Naive thymus-derived CD8-positive, alpha-beta T cell (primary cell): ENCODE measurements at places on chromosomes 13 and 19. TPM values are rescaled to one million over a fixed set of nuclear protein-coding genes. Genes with fewer than 3 reads are reported as not detected.

DNA sequence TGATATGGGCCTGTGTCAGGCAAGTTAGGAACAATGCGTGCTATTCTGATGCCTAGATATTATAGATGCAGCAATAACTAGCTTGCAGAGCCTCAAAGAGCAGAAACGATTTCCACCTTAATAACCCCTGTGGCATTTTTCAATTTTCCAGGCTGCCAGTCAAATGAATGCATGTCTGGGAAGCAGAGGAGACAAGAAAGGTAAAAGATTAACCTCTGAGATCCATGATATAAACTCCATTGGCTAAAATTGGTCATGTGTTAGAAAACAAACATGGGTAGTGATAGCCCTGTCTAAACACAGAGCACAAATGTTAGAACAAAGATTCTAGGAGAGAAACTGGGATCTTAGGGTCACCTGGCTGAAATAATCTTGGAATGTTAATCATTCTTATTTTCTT lies 811.1 kb downstream of the DIAPH3 start:
- no peak overlapping the region for H3K4me3 ChIP-seq
- H3K36me3 ChIP-seq, result no peaks in the 10 kb centered on the region
- peaks cover 5% of the 10 kb centered on the region for H3K27me3 ChIP-seq
- no peak overlapping the region for H3K27ac ChIP-seq
- DNase-seq, result no peak

- no peak for DNase-seq
- peaks cover 2% of the 10 kb centered on the region for H3K4me1 ChIP-seq
- H3K27ac ChIP-seq, result no peak overlapping the region
- no peak overlapping the region for H3K4me3 ChIP-seq
- H3K36me3 ChIP-seq, result no peaks in the 10 kb centered on the region
Observed at GRCh38 chr13:109651854-109652253, 134.5 kb downstream of the IRS2 start.

- peaks cover 28% of the 10 kb centered on the region for H3K36me3 ChIP-seq
- H3K27ac ChIP-seq, result no peak overlapping the region
- H3K27me3 ChIP-seq, result no peaks in the 10 kb centered on the region
Observed at GRCh38 chr19:52566121-52566520, 4.0 kb upstream of the ZNF701 start.

GRCh38 chr13:112854321-112854720 lies 114.7 kb upstream of the MCF2L start:
- no peak overlapping the region for H3K4me3 ChIP-seq
- no peak overlapping the region for H3K27ac ChIP-seq
- H3K4me1 ChIP-seq, result no peaks in the 10 kb centered on the region
- DNase-seq, result no peak
- no peaks in the 10 kb centered on the region for H3K27me3 ChIP-seq
- peaks cover 5% of the 10 kb centered on the region for H3K36me3 ChIP-seq

GRCh38 chr13:43426355-43426754 lies 360.4 kb downstream of the ENOX1 start:
- no peak overlapping the region for H3K4me3 ChIP-seq
- no peak for DNase-seq
- no peaks in the 10 kb centered on the region for H3K4me1 ChIP-seq
- peaks cover 2% of the 10 kb centered on the region for H3K27me3 ChIP-seq
- no peaks in the 10 kb centered on the region for H3K36me3 ChIP-seq

DNA sequence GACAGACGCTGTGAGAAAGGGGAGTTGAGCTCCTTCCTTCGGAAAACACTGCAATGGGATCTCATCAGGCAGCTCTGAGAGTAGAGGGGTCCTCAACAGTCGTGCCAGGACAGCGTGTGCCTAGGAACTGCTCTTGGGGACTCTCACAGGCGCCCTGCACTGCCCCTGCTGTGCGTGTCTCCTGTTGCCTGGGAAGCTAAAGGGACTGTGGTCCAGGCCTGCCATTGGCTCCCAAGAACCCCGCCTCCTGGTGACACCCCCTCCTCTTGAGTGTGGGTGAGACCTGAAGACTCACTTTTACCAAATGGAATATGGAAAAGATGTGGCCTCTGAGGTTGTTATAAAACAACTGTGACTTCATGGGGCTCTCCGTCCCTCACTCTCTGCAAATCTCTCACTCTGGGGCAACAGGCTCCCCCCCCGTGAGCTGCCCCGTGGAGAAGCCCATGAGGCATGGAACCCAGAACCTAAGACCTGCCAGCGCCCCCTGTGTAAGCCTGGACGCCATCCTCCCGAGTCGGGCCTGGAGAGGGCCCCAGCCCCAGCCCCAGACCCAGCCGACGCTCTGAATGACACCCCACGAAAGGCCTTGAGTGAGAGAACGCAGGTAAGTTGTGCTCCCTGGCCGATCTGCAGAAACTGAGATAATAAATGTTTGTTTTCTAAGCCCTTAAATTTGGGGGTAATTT lies 302.7 kb downstream of the FGF9 start:
- H3K4me1 ChIP-seq, result no peaks in the 10 kb centered on the region
- no peaks in the 10 kb centered on the region for H3K27me3 ChIP-seq
- H3K27ac ChIP-seq, result no peak overlapping the region
- H3K36me3 ChIP-seq, result no peaks in the 10 kb centered on the region
- DNase-seq, result no peak
- no peak overlapping the region for H3K4me3 ChIP-seq

GRCh38 chr13:73210218-73210883 lies 151.5 kb downstream of the KLF5 start:
- no peaks in the 10 kb centered on the region for H3K36me3 ChIP-seq
- H3K27me3 ChIP-seq, result peaks cover 2% of the 10 kb centered on the region

DNA sequence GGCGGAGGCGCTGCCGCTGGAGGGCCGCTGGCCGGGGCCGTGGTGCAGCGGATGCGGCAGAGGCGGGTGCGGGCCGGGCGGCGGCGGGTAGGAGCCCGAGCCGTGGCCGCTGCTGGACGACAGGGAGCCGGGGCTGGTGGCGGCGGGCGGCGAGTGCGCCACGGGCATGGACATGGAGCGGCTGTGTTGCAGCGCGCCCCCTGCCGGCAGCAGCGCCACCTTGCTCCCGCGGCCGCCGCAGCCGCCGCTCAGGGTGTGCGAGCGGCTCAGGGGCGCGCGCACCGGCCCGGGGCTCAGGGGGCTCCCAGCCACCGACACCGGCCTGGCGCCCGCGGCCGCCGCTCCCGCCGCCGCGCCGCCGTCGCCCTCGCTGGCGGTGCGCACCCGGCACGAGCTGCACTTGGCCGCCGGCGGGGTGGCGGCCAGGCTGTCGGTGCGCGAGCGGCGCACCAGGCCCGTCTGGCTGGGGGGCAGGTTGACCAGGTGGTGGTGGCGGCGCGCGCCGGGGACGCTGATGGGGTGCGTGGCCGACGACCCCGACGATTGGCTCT lies 1.7 kb downstream of the IRS2 start:
- DNase-seq, result peak; percentile 68
- H3K27ac ChIP-seq, result peak overlapping the region; percentile 37
- H3K4me3 ChIP-seq, result peak overlapping the region; percentile 76
- peaks cover 19% of the 10 kb centered on the region for H3K4me1 ChIP-seq
- H3K36me3 ChIP-seq, result no peaks in the 10 kb centered on the region

- H3K4me3 ChIP-seq, result peak overlapping the region; percentile 33
- no peaks in the 10 kb centered on the region for H3K27me3 ChIP-seq
- H3K27ac ChIP-seq, result peak overlapping the region; percentile 36
- H3K4me1 ChIP-seq, result peaks cover 39% of the 10 kb centered on the region
Observed at GRCh38 chr19:2266183-2266993, 10.2 kb upstream of the JSRP1 start.

DNA sequence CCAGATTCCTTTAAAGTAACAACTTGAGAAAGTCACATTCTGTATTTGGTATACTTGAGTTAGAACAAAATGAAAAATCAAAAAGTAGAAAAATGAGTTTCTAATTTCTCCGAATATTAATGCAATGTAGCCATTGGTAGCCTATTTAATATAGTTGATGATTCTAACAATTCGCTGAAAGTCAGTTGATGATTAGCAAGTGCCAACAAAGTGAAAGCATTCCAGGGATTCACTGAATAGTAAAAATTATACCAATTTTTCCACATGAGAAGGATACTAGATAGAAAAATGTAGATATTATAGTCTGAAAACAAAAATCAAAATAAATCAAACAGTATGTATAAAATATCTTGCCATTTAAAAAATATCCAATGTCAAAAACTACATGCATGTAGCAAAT lies 117.2 kb downstream of the FREM2 start:
- no peaks in the 10 kb centered on the region for H3K36me3 ChIP-seq
- peaks cover 2% of the 10 kb centered on the region for H3K27me3 ChIP-seq
- H3K4me3 ChIP-seq, result no peak overlapping the region
- no peak overlapping the region for H3K27ac ChIP-seq
- H3K4me1 ChIP-seq, result no peaks in the 10 kb centered on the region
- DNase-seq, result no peak

DNA sequence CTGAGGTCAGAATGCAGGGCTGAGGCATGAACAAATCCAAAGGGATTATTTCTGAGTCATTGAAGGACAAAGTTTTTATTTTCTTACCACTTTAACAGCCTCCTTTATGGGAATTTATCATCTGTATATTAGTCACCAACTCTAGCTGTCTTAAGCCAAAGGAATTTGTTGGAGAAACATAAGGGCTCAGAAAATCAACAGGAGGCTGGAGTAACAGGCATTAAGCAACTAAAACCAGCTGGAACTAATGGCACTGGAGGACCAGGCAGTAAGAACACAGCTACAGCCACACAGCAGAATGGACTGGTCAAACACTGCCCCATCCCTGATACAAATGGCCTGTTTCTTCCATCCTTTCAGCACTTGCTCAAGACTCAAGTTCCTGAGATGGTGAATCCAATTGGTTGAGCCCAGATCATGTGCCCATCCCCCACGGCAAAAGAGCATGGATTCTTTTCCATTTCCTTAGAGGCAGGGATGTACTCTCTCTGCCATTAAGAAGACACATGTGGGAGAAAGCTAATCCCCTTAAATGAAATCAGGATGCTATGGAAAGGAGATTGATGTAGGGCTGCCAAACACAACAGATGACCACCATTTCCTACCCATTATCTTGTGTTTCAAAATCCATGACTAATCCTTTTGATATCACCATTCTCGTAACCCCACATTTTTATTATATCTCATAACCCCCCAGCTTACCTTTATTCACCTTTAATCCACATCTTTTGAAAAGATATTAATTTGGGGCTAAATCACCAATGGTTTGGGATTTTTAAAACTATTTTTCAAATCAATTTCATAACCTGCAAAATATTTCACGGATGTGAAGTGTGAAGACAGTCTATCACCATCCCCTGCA lies 157.0 kb upstream of the FNDC3A start:
- no peak for DNase-seq
- H3K4me1 ChIP-seq, result peaks cover 6% of the 10 kb centered on the region
- H3K36me3 ChIP-seq, result no peaks in the 10 kb centered on the region

DNA sequence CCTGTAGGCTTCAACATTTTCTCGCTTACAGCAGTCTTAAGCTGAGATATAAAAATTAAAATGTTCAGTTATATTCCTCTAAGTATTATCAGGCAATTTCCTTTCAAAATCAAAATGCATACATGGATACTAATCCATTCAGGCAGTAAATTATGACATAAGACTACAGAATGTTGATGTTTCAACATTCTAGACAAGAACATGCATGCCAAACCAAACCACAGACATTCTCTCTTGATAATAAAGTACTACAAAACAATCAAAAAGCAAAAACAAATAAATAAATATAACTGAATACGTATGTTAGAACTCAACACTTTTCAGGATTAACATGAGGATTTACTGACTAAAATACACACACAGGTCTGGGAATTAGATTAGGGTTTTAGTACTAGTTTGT lies 7.7 kb downstream of the DIS3 start:
- DNase-seq, result no peak
- no peak overlapping the region for H3K27ac ChIP-seq
- H3K4me3 ChIP-seq, result no peak overlapping the region
- H3K4me1 ChIP-seq, result peaks cover 19% of the 10 kb centered on the region
- no peaks in the 10 kb centered on the region for H3K36me3 ChIP-seq
- H3K27me3 ChIP-seq, result no peaks in the 10 kb centered on the region

- no peak overlapping the region for H3K4me3 ChIP-seq
- no peaks in the 10 kb centered on the region for H3K4me1 ChIP-seq
- H3K27ac ChIP-seq, result no peak overlapping the region
- H3K36me3 ChIP-seq, result no peaks in the 10 kb centered on the region
- no peak for DNase-seq
Observed at GRCh38 chr13:105377452-105377851, 1158.0 kb downstream of the EFNB2 start.

The AMER2 gene
- not detected for total RNA-seq

The CCDC70 gene
- not detected for total RNA-seq

The RYR1 gene
- 1.3 TPM for total RNA-seq

The SCN1B gene
- total RNA-seq, result 2.1 TPM

The ACP7 gene
- not detected for total RNA-seq

The CGB5 gene
- total RNA-seq, result not detected
